ENCODE measurements at places on chromosomes 16 and 17.

DNA sequence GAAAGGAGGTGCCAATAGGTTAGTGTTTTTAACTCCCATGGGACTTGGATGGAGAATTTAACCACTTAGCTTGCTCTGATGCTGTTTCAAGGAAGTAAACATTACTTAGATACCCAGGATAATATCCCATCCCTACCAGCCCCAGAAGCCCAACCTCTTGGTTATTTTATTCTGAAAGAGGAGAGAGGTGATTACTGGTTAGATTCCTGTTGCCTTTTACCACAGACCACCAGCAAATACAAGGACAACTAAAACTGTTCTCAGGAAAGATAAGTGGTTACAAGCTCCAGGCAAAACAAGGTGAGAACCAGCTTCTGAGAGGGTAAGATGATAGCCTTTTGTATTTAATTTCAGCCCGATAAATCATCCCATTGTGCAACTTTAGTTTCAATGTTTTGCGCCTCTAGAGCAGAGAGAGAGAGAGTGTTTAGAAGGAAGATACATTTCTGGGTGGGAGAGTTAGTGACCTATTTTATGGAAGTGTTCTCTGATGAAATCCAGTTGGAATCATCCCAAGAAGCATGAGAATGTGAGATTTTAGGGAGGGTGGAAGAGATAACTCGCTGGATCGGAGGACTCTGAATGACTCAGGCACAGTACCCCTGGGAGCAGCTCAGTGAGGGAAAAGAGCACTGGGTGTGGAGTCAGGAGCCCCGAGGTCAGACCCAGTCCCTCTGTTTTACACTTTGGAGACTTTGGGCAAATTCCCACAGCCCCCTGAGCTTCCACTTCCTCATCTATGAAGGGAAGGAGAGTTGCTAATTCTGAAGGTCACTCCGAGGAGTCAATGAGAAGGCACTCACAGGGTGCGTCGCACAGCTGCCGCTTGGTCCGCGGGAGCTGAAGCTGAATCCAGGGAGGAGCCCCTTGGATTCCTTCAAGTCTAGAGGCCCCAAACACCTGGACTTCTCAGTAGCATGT, 12.1 kb downstream of the GLP2R start:
- no peak for DNase-seq

GRCh38 chr16:842061-842476, 41.5 kb upstream of the GNG13 start:
- no peak for DNase-seq

- no peak for DNase-seq
Observed at GRCh38 chr16:67169642-67170167, 633 bp upstream of the NOL3 start.

GRCh38 chr17:77723909-77724875, 234.3 kb upstream of the TNRC6C start:
- no peak for DNase-seq

- no peak for DNase-seq
Observed at GRCh38 chr17:10010752-10011151, 105.7 kb upstream of the RCVRN start.

DNA sequence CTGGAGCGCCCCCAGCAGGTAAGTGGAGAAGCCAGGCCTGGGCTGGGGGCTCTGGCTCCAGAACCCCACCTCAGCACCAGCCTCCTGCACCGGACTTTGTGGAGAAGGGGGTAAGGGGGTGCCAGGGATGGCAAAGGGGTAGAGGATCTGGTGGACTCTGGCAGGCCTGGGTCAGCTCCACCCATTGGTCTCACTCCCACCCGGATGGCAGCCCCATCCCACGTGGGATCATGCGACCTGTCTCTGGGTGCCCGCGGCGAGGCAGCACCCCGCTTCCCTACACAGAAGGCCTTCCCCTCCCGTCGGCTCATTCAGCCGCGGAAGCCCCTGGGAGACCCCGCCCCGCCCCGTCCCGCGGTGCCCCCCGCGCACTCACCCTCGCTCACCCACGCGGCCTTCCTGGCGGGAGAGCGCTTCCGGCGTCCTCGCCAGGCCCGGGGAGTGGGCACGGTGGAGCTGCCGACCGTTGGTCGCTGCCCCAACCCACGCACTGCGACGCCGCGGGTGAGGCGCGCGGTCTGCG, 498 bp upstream of the PLEKHG4 start:
- DNase-seq = no peak

GRCh38 chr17:21289902-21290571, 5.5 kb downstream of the MAP2K3 start:
- no peak for DNase-seq

- no peak for DNase-seq
Observed at GRCh38 chr16:84766978-84767773, 52.6 kb upstream of the CRISPLD2 start.

DNA sequence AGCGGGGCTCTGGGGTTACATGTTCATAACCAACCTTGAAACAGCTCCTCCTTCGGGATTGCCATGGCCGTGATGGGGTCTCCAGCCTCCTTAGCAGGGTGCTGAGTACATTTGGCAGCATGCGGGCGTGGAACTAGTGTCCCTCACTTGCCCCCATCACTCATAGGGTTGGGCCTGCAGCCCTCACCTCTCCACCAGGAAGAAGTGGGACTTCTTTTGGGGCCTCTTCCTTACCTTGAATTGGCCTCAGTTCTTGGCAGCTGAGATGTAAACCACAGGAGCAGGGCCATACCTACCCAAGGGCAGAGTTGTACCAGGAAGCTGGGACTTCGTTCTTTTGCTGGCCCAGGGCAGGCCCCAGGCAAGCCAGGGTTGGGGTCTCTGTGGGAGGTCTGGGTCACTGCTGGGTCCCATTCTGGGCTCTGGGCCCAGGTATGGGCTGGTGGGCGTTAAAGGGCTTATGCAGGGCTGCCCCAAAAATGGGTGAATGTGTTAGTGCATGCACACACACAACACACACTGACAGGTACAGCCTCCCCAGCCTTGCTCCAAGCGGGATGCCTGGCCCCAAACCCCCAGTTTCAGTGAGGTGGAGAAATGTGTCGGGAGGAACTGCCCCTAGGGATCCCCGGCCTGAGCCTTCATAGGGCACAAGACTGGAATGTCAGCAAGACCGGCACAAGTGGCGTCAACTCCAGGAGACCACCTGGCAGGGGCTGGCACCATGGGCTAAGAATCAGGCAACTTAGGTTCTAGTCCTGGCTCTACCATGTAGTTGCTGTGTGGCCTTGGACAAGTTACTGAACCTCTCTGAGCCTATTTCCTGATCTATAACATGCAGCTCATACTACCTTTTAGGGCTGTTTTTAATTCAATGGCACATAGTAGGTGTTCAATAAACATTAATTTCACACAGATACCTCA, 3.9 kb upstream of the KRT15 start:
- no peak for DNase-seq

GRCh38 chr16:53358884-53359283, 75.4 kb upstream of the RBL2 start:
- no peak for DNase-seq
